ENCODE measurements at places on chromosomes 3 and 15.

GRCh38 chr3:97974996-97975395 lies 2.8 kb upstream of the RIOX2 start:
- DNase-seq: no peak

GRCh38 chr15:39310633-39311032 lies 270.2 kb upstream of the THBS1 start:
- no peak for DNase-seq

DNA sequence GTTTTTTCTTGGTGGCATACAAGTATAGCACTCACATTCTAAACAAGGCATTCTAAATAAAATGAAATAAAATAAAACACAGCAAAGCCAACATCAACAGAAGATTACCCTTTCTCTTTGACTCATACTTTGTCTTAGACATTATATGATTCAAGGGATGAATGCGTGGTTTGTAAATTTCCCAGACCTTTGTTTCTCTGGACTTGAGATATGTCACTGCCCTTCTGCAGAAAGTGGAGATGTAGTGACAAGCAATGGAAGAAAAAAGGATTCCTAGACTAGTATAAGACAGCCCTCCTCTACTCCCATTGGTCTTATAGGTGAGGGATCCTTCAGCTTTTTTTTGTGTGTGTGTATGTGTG lies 22.4 kb downstream of the NANOGP8 start:
- no peak for DNase-seq

- DNase-seq: no peak
These were observed 39.8 kb upstream of the SPRED1 start for GRCh38 chr15:38212729-38213351.

- DNase-seq: no peak
These were observed 957 bp downstream of the ADCY5 start for GRCh38 chr3:123447749-123448517.

DNA sequence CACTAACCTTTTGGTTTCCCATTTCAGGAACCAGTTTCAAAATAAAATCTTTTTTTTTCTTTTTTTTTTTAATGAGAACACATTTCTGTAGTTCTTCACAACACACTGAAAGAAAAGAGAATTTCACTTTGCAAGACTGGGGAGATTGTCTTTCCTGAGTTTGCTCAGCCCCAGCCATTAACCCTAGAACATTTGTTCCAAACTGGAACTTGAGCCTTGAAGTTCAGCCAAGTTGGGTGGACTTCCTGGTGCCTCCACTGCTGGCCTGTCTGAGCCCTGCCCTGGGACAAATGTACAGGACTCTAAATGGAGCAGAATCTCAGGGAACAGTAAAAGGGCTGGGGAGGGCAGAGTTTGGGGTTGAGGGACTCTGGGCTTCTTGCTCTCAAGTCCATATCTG lies 196.4 kb upstream of the LPP start:
- DNase-seq: no peak

- no peak for DNase-seq
These were observed 66.0 kb downstream of the MESD start for GRCh38 chr15:80923668-80924067.

DNA sequence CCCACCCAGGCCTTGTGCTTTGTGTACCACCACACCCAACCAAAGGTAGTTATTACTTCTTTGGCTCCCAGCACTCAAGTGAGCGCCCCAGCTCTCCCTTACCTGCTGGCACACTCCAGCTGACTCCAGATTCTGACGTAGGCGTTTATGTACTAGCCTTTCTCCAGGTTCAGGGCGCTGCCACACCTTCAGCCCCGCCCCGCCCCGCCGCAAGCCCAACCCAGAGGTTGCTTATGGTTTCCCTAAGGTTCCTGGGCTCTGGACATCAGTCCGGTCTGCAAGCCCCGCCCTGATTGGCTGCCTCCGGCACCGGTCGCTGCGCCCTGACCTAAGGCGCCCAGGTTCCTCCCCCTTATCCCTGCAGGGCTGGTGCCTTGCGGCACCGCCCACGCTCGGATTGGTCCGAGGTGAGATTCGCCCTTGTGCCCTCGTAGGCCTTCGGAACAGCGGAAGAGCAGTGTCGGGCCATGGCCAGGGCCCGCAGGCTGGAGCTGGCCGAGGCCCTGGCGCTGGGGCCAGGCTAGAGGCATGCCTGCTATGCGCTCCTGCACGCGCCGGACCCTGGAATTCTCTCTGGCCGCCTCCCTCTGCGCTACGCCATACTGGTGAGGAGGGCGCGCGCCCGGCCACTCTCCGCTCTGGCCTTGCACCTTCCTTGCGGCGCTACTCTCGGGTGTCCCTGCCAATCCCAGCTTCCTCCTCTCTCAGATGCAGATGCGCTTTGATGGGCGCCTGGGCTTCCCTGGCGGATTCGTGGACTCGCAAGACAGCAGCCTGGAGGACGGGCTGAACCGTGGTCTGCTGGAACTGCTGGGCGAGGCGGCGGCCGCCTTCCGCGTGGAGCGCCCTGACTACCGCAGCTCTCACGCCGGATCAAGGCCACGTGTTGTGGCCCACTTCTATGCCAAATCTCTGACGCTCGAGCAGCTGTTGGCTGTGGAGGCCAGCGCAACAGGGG lies 19.8 kb upstream of the NUDT16 start:
- peak; percentile 70 for DNase-seq

DNA sequence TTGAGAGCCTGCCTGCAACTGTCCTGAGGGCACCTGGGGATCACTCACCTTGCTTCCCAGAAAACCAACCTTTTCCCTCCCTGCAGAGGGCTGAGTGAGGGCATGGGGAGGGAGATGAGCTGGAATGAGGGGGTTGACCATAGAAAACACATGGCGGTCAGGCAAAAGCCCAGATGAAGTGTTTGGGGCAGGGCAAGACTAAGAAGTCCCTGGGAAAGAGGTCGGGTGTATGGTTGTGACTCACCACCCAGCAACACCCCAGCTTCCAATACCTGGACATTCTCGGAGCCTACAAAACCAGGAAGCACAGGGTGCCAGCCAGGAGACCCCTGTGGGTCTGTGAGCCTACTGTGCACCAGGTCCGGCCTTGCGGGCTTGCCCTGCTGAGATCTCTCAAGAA lies 95.3 kb upstream of the ATP2B2 start:
- DNase-seq: no peak

GRCh38 chr3:129378949-129379348 lies 49.5 kb downstream of the EFCAB12 start:
- DNase-seq: no peak

DNA sequence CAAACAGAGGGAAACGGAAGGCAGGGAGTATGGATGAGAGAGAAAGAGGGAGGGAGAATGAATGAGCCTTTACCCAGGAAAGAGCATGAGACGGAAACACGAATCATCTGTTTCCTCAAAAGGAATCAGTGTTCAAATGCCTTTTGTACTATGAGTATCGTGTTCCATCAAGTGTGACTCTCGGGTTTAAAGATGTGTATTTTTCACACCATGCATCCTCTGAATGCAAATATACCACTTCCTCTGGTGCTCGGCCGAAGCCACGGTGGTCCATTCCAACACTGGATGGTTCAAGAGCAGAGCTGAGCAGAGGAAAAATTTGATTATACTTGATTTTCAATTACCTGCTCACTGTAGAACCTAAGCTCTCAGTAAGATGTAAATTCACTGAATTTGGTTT lies 505.1 kb downstream of the MECOM start:
- no peak for DNase-seq

DNA sequence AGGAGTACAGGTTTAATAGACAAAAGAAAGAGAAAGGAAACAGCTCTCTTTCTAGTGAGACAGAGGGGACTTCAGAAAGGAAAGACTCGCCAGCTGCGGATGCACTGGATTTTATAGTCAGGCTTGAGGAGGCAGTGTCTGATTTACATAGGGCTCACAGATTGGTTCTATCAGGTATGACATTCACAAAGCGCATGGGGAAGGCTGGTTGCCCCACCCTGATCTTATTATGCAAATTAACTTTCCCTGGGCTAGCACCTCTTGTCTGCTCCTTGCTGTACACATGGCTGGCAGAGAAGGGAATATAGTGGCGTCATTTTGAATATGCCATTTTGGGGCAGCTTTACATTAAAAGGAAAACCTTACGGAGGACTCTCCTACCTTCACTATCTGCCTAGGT lies 938.4 kb upstream of the SEMA6D start:
- no peak for DNase-seq

DNA sequence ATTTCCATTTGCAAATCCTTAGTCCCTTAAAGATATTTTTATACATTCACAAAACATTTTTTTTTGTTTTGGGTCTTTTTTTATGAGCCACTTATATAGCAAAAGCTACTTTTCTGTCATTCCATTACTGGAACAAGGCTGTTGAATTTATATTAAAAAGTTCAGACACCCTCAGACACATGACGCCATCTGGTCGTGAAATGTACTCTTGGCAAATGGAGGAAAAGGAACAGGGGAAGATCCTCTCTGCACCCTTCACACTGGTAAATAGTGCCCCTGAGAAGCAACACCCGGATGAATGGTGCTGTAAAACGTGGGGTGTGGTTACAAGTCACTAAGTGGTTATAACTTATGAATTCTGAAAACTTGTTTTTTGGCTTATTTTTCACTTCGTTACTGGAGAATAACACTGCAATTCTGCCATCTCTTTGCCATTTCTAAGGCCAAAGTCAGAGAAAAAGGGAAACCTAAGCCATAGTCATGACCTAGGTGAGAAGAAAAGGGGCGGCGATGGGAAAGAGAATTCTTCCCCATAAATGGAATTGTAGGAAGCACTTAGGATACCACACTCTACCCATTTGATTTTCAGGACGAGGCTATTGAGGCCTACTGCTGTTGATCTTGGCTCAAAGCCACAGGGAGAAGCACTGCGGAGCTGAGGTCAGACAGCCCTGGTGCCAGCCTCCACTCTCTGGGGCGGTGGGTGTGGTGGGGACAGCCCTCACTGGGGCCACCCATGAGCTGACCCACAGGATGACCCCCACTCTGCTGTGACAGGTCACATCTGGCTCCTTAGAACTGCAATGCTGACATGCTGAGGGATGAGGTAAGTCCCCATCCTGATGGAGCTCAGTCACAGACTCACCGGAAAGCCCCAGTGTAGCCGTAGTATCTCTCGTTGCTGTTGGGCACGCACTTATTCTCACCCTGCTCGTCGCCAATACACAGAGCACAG lies 21.9 kb downstream of the LTF start:
- DNase-seq: no peak

DNA sequence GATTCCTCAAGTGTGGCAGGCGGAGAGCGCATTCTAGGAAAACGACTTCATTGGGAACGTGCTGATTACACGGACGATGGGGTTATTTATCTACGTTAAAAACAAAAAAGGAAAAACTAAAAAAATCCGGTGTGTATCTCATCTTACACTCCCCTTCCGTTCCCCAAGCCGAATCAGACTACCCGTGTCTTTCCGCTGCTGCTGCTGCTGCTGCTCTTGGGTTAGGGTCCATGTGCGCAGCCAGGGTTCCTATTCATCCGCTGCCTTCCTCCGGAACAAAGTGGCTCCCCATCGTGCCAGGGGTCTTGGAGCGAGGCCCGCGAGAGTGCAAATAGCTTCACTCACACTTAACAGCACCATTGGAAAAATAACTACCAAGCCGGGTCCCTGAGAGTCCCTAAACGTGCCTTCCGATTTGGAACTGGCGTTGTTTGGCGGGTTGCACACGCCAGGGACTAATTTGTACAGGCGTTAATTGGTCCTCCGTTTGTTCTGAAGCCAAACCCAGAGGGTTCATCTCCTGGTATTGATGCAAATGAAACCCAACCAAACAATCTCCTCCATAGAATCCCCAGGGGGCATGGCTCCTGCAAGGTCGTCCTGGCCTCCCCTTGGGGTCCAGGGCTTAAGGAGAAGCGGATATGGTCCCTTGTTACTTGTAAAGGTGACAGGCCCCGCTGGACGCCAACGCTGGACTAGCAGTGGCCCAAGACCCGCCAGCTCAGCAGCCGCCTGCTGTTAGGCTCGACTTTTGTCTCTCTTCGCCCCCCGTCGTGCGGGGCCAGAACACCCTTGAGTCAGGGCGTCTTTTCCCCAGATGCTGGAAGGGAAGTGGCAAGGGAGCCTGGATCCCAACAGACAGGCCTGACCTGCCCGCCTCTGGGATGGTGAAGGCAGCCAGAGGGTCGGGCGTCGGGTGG lies 11.0 kb upstream of the ONECUT1 start:
- DNase-seq: no peak

GRCh38 chr3:108241721-108242120 lies 19.5 kb upstream of the IFT57 start:
- DNase-seq: no peak

- no peak for DNase-seq
These were observed 396.0 kb downstream of the FHIT start for GRCh38 chr3:60855250-60855649.

DNA sequence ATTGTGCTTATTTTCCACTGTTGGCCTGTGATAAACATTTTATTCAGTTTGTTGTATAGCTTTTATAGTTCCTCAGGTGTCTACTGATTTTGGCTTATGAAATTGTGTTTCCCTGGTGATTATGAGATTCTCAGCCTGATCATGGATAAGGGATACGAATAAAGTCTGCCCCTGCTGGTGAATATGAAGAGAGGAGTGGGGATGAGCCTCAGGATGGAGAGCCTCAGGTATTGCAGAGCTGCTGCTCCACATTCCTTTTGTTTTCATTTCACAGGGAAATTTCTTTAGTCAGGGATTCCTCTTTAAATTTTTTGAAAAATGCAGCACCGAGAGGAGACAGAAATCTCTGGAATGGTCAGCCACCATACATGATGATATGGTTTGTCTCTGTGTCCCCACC lies 14.7 kb upstream of the RAB6B start:
- DNase-seq: no peak

- DNase-seq: no peak
These were observed 123.1 kb upstream of the RARB start for GRCh38 chr3:25304916-25305315.

- DNase-seq: no peak
These were observed 44.4 kb downstream of the ADAMTSL3 start for GRCh38 chr15:83698294-83698693.

GRCh38 chr3:27508424-27508823 lies 24.2 kb upstream of the SLC4A7 start:
- no peak for DNase-seq
